ENCODE measurements at places on chromosomes 3 and 15. TPM values are rescaled to one million over a fixed set of nuclear protein-coding genes. Genes with fewer than 3 reads are reported as not detected.
A peak's percentile ranks its signal among the peaks of the same experiment; 100 is the strongest.

- no peak for DNase-seq
Measured at GRCh38 chr3:124663690-124664089, 66.6 kb upstream of the UMPS start.

- DNase-seq = no peak
Measured at GRCh38 chr15:40289140-40289775, 6.4 kb upstream of the ANKRD63 start.

GRCh38 chr3:45252826-45253225 lies 26.7 kb upstream of the TMEM158 start:
- DNase-seq = no peak

DNA sequence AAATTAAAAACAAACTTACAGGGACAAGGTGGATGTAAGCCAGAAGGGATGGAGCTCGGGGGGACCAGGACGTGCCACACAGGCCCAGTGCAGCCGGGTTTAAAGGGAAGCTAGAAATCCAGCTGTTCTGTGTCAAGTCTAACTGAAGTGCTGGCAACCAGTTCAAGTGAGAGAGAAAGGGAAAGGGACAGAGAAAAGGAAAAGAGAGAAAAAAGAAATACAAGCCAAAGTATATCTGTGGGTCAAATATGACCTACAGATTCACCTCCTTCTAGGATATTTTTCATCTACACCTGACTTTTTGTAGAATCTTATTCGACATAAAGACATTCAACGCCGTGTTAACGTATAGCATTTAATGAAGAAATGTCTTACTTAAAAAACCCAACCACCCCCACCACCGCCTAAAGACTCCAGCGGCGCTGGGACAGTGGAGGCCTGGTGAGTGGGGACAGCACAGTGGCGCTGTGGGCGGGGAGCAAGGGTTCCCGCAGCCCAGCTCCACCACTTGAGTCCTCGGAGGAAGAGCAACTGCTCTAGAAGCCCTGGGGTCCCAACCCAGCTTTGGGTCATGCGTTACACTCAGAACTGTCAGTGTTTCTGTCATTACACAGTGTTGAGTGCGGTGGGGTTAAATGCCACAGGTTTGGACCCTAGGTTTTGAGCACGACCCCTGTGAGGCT lies 62.3 kb downstream of the CHSY1 start:
- no peak for DNase-seq

- no peak for DNase-seq
Measured at GRCh38 chr3:192991356-192991755, 73.7 kb upstream of the MB21D2 start.

The DNASE1L3 gene
- not detected for total RNA-seq

- no peak for DNase-seq
Measured at GRCh38 chr15:52042051-52042851, 23.2 kb downstream of the MAPK6 start.

The VGLL3 gene
- not detected for total RNA-seq

- DNase-seq = peak; percentile 83
Measured at GRCh38 chr3:58237238-58237940, at the start of gene ABHD6. Gene ABHD6 (plus strand): TSS chr3:58237792. CDS start chr3:58256587, 18,795 bp downstream.

DNA sequence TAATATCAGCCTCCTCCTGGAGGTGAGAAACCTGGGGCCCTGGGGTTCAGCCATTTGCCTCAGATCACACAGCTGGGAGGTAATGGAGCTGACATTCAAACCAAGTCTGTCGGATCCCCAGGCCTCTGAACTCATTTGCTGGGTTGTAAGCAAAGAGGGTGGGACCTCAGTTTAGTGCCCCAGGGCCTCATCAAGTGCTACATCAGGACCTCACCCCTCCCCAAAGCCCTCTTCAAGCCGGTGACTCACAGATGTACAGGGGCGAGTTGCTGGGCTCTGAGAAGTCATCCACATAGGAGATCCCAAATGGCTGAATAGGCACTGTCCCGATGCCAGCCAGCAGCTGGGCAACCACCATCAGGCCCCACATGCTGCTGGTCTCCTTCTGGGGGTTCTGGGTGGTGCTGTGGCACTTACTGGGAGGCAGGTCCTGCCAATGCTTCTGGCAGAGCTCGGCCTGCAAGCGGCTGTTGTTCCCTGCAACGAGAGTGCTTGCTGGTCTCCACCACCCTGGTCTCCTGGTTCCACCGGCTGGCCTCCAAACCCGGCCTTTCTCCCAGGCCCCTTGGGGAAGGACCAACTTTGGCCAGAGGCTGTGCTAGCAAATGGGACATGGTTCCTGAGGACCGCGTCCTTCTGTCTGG lies 59.2 kb upstream of the RAB6B start:
- DNase-seq = no peak

DNA sequence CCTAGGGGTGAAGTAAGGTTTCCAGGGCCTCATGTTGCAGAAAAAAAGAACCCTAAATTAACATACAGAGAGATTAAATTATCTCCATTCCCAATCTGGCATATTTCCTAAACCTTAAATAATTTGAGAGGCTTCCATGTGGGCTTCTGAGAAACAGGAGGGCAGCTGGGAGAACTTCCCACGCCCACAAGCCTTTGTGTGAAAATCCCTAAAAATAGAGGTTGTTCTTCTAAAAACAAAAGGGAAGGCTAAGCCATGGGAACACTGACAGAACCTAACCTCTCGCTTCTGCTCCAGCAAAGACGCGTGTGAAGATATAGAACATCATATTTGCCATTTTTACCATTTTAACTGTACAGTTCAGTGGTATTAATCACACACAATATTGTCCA lies 812 bp upstream of the SLC12A8 start:
- no peak for DNase-seq
